ENCODE measurements at places on chromosomes 5 and 9.

GRCh38 chr5:11324521-11325289, 563.7 kb upstream of the DAP start:
- no peak for DNase-seq

GRCh38 chr9:134420281-134420845, 94.1 kb downstream of the RXRA start:
- DNase-seq, result no peak

GRCh38 chr5:78776637-78777036, 128.1 kb upstream of the LHFPL2 start:
- DNase-seq, result no peak

GRCh38 chr5:15031180-15031579, 159.6 kb upstream of the ANKH start:
- no peak for DNase-seq

DNA sequence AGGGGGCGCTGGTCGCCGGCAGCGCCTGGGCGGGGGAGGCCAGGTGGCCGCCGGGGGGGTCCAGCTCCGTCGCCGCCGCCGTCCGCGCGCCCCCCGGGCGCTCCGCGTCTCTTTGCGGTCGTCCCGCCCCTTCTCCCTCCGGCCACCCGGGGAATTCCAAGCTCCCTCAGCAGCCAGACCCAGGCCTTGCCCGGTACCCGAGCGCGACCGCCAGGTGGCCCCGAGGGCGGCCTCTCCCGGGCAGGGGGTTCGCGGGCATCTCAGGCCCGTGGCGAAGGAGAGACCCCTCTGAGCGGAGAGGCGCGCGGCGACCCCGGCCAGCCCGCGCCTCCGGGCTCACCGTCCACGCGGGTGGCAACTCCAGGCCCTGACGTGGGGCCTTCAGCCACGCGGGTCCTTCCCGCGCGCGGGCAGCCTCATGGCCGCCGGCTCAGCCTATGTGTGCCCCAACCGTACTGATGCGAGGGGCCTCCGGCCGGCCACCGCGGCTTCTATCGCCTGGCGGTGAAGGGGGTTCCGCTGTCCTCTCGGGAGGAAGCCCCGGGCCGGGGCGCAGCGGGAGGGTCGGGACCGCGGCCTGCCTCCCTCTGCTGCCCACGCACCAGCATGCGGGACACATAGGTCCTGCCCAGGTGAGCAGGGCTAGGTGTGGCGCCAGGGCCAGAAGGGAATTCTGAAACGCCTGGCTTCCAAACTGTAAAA, 529 bp upstream of the NRARP start:
- DNase-seq, result no peak

- DNase-seq, result no peak
These were observed 118.6 kb downstream of the ZSWIM6 start for GRCh38 chr5:61450493-61451279.

DNA sequence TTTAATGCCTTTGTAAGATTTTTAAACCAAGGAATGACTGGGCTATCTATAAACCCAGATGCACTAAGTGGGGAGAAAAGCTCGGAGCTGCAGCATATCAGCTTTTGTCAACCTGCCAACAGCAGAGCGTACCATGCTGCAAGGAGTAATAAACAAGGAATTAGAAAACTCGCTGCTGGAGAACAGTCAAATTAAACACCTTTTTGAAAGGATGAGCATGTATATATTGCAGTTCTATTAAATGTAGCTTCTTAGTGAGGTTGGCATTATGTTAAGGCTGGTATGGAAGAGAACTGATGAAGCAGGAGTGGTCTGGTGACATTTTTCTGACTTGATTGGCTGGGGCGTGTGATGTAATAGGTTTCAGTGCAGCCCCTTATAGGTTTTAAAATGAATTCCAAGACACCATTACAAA, 74.7 kb downstream of the PIK3R1 start:
- no peak for DNase-seq

DNA sequence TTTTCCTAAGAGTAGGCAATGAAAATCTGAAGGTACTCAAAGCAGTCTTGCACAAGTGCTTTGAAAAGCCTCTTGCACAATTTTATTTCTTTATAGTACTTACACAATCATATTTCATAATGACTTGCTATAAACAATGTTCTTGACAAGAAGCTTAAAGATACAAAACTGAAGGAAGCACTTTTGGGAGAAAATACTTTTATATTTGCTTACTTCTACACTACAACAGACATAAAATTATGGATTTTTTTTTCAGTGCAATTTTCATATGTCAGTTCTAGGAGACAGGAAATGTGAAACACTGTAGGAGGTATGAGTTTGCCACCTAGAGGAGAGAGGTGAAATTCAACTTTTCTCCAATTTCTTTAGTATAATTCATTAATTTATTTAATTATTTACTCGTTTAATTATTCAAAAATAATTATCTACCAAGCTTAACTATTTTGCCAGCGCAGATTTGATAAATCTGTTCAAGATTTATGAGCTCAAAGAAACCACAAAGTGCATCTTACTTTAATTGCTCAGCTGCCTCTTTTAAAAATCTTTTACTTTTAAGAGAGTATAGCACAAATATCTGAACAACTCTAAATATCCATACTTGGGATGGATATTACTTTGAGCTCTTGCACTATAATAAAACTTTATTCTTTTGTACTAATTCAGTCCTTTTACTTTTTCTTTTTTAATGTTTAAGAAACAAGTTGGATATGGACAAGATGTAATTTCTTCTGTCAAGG, 29.0 kb upstream of the CDKN2B start:
- DNase-seq, result peak; percentile 88

DNA sequence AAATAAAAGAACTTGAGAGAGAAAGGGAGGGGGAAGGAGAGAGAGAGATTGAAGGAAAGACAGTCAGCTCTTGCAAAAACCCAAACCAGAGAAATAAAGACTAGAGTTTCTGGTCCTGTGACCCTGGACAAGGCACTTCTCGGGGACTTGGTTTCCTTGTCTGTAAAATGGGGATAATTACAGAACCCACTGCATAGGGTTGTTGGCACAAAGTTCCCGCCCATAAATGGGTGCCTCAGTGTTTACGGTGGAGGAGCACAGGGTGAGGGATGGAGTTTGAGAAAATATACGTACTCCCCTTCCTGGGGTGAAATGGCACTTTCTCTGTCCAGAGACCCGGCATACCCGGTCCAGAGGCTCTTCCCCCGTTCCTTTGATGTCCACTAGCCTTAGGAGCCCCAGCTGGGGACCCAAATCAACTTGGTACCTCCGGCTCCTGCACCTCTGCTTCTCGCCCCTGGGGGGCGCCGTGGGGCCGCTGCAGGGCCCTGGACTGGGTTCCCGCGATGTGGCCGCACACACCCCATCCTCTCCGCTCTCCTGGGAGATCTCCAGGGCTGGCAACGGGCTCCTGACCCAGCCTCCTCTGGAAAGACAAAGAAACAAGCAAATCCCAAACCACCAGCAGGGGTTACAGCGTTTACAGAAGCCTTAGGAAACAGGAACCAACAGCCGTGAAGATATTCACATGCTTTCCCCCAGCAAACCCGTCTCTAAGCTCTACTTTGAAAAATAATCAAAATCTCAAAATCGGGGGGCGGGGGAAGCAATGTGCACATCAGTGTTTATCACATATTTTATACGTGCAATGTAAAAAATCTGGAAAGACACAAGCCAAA, 26.3 kb downstream of the PTGES start:
- DNase-seq, result peak; percentile 66

DNA sequence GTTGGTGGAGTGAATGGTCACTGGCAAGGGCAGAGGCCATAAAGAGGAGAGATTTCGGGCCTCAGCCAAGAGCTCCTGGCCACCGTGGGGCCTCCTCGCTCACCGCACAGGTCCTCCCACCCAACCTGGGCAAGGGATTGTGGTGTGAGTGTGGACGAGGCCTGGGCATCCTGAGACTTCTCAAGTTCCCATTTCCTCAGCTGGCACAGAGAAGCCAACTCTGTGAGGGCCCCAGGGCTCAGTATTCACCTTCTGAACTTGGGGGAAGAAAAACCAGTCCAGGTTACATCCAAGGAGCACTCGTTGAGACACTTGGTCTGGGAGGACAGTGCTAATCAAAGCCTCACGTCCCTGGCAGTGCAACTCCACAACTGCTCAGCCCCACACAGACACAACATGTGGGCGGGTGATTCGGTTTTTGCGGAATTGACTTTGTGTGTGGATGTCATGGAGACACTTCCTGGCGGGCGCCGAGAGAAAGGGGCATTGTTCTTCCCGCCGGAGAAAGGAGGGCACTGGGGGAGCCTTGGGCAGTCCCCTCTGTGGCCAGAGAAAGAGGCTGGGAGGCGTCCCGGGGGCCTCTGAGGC, 28.5 kb upstream of the NKD2 start:
- no peak for DNase-seq

DNA sequence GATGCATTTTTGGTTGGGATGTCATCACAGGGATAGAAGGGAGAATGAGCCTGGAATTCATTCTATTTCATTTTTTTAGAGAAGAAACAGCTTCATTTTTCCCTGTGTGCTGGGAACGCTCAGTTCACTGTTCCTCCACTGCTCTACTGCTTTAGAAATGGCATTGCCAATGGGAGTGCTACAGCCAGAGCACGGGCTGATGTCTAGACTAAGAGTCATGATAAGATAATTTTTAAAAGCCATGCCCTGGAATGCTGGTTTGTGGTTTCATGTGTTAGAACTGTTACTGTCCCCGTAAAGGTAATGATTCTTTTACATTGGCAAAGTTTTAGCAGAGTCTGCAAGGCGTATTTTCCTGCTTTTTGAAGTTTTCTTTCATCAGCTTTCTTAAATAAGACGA, 119.6 kb downstream of the SEMA6A start:
- no peak for DNase-seq

GRCh38 chr9:95808011-95808410, 67.5 kb upstream of the ERCC6L2 start:
- no peak for DNase-seq

GRCh38 chr5:156474251-156474650, 147.3 kb downstream of the SGCD start:
- DNase-seq, result no peak

GRCh38 chr5:32173267-32174010, 680 bp downstream of the GOLPH3 start:
- DNase-seq, result peak; percentile 56

GRCh38 chr9:27282269-27282668, 14.7 kb downstream of the EQTN start:
- no peak for DNase-seq

DNA sequence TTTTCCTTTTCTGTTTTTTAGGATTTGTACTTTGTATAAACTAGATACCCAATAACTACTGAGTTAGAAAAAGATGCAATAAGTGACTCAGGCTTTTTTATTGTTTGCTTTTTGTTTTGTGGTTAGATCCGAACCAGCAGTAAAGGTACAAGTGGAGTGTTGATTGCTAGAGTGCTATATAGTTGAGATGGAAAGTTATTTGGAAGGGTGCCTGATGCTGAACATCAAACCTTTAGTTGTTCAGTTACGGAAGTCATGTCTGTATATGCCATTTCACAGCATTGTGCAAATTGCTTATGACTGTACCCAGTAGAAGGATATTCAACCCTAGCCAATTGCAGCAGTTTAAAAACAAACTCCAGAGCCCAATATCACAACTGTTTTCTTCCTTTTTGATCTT, 285.1 kb downstream of the MAT2B start:
- DNase-seq, result no peak

DNA sequence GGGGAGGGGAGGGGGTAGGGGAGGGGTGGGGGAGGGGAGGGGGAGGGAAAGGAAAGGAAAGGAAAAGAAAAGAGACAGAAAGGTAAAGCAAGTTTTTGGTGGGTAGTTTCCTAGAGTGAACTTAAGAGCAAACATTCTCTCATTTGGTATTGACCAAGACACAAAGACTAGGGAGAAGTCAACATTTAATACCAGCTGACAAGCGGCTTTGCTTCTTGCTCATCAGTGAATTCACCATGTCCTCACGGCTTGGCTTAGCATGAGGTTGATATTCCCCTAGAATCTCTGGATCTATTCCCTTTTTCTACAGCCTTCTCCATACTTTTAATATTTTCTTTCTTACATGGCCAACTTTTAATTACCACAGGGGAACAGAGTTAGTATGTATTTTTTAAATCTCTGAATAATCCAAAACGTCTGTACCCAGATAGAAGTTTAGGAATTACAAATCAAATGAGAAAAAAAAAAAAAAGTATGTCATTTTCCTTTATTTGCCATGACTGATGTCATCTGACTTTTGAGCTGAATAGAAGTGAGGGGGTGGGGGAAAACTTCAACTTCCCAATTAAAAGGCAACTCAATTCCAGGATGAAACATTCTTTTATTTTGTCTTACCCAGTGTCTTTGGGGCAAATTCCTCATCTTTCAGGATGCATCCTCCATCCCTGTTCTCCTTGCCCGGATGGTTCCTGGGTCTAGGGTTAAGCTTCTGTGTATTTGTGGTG, 40.1 kb upstream of the GLIS3 start:
- no peak for DNase-seq

DNA sequence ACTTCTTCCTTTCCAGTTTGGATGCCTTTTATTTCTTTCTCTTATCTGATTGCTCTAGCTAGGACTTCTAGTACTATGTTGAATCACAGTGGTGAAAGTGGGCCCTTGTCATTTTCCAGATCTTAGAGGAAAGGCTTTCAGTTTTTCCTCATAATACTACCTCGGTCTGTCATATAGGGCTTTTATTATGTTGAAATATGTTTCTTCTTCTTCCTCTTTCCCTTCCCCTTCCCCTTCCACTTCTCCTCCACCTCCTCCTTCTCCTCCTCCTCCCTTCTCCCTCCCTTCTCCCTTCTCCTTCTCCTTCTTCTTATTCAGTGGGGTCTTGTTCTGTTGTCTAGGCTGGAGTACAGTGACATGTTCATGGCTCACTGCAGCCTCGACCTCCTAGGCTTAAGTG, 9.2 kb upstream of the TERT start:
- peak; percentile 22 for DNase-seq

- peak; percentile 81 for DNase-seq
These were observed 3.2 kb upstream of the NFX1 start for GRCh38 chr9:33287087-33287490.

DNA sequence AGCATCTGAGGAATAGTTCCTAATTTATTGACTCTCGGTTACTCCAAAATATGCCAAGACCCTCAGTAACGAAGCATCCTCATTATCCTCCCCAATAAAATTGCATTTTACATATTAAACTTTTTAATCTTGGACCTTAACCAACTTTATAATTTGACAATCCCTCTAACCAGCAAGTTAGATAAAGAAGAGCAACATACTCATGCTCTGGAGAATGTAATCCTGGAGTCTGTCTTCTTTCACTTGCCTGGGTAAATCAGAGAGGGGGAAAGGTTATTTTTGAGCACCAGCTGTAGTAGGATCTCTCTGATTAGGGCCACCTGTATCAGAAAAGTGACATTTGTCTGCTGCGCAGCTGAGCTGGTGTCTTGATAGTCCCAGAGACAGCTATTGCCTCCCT, 59.8 kb downstream of the NDFIP1 start:
- DNase-seq, result no peak

GRCh38 chr5:97728920-97729319, 545.9 kb upstream of the RIOK2 start:
- DNase-seq, result no peak

DNA sequence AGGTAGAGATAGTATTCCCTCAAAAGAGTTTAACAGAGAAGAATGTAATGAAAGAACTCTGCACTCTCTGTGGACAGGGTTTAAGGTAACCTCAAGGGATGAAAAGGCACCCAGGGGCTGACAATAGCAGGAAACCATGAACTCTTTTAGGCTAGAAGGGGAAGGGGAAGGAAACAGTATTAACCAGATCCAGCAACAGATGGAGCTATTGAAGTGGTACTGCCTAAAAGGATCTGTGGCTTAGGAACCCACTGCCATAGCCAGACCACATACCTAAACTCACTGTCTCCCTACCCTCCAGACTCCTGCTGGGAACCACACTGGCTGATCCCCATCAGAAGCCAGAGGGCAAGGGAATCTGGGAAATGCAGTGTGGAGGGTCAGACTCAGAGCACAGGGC, 35.5 kb downstream of the PLGRKT start:
- DNase-seq, result no peak

- DNase-seq, result peak; percentile 74
These were observed 16.5 kb downstream of the GRXCR2 start for GRCh38 chr5:145856285-145856818.

GRCh38 chr5:135670588-135670987, 91.8 kb upstream of the CXCL14 start:
- DNase-seq, result no peak
